Mesothelial cell of epicardium (in vitro differentiated cells): ENCODE measurements at places on chromosomes 7 and 10.

GRCh38 chr10:15348579-15348978 is 22.5 kb downstream of the FAM171A1 start:
- DNase-seq = no peak
- peaks cover 30% of the 10 kb centered on the region for H3K4me1 ChIP-seq
- no peaks in the 10 kb centered on the region for H3K36me3 ChIP-seq

GRCh38 chr7:156783864-156784263 is 109.1 kb downstream of the LMBR1 start:
- no peak overlapping the region for H3K4me3 ChIP-seq
- no peaks in the 10 kb centered on the region for H3K27me3 ChIP-seq

GRCh38 chr10:33804584-33804983 is 470.1 kb upstream of the NRP1 start:
- peaks cover 26% of the 10 kb centered on the region for H3K4me1 ChIP-seq
- H3K4me3 ChIP-seq = no peak overlapping the region
- H3K27me3 ChIP-seq = no peaks in the 10 kb centered on the region

GRCh38 chr7:46847126-46847525 is 734.8 kb downstream of the TNS3 start:
- H3K27ac ChIP-seq = no peak overlapping the region
- no peak for DNase-seq
- no peaks in the 10 kb centered on the region for H3K36me3 ChIP-seq
- H3K4me3 ChIP-seq = no peak overlapping the region
- H3K4me1 ChIP-seq = no peaks in the 10 kb centered on the region
- no peaks in the 10 kb centered on the region for H3K27me3 ChIP-seq

DNA sequence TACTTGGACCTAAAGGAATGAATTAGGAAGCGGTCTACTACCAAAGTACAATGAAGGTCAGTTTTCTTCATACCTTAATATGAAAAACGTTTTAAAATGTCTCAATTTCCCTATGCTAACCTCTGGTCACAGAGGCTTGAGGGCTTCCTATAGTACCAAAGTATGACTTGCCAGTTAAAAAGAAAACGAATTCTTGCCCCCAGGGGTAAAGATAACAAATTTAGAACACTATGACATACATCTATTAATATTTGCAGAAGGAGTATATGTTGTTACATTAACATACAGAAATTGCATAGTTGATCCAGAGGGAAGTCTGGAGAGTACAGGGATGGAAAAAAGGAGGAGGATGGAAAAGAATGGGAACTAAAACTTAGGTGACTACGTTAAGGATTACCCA is 13.8 kb upstream of the KMT2E start:
- H3K27me3 ChIP-seq = no peaks in the 10 kb centered on the region
- H3K4me1 ChIP-seq = peaks cover 67% of the 10 kb centered on the region
- no peak for DNase-seq
- no peak overlapping the region for H3K4me3 ChIP-seq
- H3K27ac ChIP-seq = peak overlapping the region; percentile 74
- H3K36me3 ChIP-seq = peaks cover 2% of the 10 kb centered on the region

- no peaks in the 10 kb centered on the region for H3K27me3 ChIP-seq
- H3K36me3 ChIP-seq = no peaks in the 10 kb centered on the region
- no peak for DNase-seq
- no peak overlapping the region for H3K27ac ChIP-seq
- H3K4me1 ChIP-seq = peaks cover 26% of the 10 kb centered on the region
- H3K4me3 ChIP-seq = no peak overlapping the region
Measured at GRCh38 chr10:94416896-94417295, 14.6 kb downstream of the TBC1D12 start.

DNA sequence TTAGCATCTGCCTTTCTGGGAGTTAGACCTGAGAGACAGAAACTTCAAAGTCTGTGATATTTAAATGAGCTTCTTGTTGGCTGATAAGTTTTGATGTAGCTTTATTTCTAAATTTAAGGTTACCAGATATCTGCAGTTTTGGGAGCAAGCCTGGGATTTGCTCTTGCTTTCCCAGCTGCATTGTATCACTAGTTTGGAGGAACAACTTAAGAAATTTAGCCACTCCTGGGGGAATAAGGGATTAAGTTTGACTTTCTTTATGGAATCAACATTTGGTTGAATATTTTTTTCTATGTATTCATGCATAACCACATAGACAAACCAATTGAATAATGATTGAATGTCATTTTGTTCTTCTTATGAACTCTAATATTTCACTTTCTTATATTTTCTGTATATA is 178.6 kb downstream of the POLR1F start:
- peaks cover 3% of the 10 kb centered on the region for H3K27me3 ChIP-seq
- H3K27ac ChIP-seq = no peak overlapping the region
- H3K36me3 ChIP-seq = no peaks in the 10 kb centered on the region
- no peak for DNase-seq
